Pons (tissue), 1 donor: ENCODE measurements at places on chromosomes 12 and 14.

DNA sequence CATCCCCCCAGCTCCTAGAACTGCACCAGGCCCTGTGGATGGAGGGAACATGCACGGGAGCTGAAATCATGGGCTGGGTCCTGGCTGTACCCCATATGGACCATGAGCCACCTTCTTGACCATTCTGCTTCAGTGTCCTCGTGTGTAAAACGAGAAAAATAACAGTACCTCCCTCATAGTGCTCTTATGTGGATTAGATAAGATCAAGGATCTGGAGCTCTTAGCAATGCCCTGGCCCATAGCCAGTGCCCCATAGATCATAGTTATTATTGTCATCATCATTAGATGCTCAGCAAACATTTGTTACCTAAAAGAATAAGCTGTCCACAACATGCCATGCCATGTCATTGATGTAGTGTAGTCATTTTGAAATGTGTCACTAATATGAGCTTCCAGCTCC lies 71.3 kb downstream of the SYNE3 start:
- no peak for DNase-seq

DNA sequence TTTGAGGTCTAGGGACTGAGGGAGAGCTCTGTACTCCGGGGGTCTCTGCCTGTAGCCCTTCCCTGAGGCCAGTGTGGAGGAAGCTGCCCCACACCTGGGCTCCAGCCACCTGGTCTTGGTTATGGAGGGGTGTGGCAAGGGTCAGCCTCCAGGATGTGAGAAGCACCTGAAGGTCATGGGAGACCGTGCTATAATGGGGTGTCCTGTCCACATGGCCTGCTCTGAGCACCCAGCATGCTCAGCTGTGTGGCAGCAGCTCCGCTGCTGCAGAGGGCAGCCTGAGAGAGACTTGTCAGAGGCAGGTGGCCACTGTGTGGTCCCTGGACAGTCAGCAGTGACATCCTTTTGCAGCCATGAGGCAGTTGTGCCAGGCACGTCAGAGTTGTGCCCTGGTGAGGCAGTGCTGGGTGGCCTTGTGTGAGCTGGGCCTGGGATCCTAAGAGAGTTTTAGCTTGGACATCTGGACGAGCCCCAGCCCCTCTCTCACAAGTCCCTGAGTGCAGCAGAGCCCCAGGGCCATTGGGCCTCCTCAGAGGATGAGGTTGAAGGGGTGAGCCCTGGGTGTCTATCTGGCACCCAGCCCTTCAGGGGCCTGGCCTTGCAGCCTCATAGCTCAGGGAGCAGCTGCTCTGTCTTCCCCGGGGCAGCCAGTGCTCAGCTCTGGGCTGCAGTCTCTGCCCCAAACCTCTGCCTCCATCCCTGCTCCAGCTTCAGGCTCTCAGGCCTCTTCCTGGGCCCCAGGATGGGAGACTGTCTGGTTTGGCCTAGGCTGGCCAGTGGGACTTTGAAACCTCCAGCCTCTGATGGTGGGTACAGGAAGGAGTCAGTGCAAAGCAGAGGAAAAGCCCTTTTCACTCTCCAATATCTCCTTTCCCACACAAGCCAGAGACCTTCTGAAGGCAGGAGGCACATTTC lies 7.4 kb upstream of the ATG101 start:
- DNase-seq, result no peak

DNA sequence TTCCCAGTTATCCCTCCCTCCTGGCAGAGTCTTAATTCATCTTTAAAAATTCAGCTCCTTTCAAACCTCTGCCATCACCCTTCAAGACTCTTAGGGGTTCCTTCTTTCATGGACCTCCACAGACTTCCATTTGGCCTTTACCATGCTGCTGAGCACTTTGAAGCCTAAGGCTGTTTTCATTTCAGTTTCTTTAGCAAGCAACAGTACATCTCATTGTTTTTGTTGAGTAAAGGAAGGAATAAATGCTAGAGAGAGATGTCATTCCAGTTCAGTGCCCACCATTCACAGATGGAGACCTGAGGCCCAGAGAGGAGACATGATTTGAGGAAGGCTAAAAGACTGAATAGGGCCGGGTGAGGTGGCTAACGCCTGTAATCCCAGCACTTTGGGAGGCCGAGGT lies 1.3 kb upstream of the GAS2L3 start:
- DNase-seq, result no peak

DNA sequence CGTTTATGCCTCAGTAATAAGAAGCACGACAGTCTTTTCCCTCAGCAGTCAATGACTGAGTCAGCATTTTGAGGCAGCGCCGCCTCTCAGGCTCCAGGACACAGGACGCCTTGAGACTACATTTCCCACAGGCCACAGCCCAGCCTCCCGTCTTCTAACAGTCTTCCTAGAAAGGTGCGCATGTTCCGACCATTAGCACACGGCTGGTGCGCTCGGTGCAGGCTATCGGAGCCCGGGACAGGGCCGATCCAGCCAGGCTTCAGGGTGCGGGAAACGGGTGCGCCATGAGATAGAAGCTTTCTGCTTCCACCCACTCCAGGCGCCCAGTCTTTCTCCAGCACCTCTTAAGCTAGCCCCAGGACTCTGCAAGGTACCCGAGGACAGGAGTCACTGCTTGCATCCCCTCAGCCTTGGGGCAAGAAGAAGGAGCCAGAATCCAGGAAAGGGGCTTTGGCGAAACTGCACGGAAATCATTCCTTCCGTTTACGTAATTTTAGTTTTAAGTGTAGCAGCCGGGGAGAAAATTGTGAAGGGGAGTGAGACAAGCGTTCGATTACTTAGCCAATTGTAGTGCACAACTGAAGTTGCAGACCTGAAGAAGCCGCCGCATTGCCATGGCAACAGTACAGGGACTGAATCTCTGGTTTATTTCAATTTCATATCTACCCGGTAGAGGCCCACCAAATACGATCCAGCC lies 54.0 kb downstream of the ZNF641 start:
- peak; percentile 69 for DNase-seq

DNA sequence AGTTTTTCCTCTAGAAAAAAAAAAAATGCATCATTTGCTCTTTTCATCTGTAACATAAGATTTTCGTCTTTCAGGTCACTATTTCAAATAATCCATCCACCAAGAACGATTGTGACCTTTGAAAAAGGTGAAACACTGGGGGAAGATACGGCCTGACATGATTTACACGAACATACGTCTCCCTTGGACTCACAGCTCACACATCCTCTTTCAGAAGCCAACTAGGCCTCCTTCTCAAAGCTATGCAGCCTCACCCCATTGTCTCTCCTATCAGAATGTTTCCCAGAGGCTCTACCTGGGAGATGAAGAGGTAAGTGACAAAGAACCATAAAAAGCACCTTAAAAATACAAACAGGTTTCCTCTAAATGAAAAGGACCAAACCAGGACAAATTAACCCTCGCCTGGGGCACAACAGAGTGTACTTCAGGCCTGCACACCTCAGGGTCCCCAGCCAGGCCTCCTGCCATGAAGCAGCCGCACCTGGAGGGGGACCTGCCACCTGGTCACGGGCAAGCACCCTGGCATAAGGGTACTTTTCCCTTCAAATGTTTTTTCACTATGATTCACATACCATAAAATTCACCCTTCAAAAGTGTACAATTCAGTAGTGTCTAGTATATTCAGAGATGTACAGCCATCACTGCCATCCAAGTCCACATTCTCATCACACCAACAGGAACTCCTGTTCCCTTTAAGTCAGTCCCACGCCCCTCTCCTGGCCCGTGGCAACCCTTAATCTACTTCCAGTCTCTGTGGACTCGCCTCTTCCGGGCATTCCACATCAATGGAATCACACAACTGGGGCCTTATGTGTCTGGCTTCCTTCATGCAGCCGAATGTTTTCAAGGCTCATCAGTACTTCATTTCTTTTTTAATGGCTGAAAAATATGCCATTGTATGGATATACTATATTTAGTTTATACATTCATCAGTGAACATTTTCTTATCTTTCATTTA lies 5.4 kb downstream of the SLC15A4 start:
- DNase-seq, result no peak

DNA sequence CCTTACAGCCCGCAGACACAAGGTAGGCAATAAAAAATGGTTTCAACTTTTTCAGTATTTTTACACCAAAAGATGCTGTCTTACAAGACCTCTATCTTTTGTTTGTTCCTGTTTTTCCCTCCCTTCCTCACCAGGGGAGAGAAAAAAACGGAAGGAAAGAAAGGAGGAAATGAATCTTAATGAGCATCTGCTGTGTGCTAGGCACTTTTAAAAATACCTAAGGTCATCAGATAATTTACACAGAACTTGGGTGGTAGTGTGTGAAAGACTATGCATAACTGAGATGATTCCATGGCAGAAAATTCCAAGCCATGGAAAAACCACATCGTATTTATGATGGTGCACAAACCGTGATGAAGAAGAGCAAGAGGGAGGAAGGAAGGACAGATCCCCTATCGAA lies 121.2 kb downstream of the DIP2B start:
- DNase-seq, result peak; percentile 72

DNA sequence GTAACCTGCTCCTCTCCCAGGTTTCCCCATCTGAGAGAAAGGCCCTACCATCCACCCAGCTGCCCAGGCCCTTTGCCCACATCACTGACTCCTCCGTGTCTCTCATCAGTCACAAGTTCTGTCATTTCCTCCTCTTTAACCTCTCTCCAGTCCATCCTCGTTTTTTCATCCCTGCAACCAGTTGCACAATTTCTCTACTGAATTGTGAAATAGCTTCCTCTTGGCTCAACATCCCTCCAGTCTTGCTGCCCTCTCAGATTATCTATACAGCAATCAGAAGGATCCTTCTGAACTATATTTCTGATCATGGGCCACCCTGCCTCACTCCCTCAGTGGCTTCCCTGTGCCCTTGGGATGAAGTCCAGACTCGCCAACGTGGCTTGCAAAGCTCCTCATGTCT lies 6.8 kb downstream of the FAM161B start:
- peak; percentile 50 for DNase-seq
